ENCODE measurements at places on chromosomes 13 and 19. TPM values are rescaled to one million over a fixed set of nuclear protein-coding genes. Genes with fewer than 3 reads are reported as not detected.

DNA sequence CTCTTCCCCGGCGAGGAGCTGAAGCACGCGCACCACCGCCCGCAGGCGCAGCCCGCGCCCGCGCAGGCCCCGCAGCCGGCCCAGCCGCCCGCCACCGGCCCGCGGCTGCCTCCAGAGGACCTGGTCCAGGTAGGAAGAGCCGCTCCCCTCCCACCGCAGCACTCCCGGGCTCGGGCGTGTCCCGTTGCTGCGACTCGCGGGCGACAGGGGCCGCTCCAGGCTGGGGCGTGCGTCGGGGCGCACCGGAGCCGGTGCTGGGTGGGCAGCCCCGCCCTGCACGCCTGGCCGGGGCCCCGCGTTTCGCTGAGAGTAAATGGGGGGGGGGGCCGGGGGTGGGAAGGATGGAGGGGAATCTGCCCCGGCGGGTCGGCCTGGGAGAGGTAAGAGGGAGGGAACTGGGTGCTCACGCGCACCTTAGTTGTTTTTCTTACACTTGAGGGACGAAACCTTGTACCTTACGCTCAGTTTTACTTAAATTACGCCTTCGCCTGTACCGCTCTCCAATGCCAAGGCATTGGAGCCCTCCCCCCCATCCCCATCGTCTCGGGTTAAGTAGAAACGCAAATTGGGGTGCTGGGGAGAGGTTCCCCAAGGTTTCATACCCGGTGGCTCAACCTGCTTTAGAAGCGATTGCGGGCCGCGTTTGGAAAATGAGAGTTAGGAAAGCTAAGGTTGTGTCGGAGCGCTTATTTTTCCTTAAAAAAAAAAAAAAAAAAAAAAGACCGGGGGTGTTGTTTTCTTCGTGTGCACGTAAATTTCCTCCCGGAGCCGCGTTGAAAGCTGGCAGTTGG is 850 bp downstream of the KLF5 start:
- peak; percentile 42 for DNase-seq

DNA sequence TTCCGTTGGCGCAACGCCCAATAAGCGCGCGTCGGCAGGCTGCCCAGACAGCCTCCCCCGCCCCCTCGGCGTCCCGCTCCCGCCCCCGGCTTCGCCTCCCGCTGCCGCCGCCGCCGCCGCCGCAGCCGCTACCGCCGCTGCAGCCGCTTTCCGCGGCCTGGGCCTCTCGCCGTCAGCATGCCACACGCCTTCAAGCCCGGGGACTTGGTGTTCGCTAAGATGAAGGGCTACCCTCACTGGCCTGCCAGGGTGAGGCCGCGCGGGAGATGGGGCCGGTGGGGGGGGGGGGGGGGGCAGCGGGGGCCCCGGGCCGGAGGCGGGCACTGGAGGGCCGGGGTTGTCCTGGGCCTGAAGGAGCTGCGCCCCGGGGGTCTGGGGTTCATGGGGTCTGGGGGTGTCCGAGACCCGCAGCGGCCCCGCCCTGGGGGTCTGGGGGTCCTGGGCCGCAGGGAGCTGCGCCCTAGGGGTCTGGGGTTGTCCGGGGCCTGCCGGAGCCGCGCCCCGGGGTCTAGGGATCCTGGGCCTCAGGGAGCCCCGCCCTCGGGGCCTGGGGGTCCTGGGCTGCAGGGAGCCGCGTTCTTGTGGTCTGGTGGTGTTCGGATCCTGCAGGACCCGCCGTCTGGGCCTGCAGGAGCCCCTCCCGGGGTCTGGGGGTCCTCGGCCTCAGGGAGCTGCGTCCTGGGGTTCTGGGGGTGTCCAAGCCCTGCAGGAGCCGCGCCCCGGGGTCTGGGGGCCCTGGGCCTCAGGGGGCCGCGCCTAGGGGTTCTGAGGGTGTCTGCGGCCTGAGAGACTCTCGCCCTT is at the start of gene HDGFL2:
Gene HDGFL2 (plus strand): TSS at position 124 of the 801 bp plus-strand sequence. CDS start 54 bp downstream, at position 178.
- no peak for DNase-seq

The PSPN gene
- 0.97 TPM for polyA plus RNA-seq

The MEIOSIN gene
- not detected for polyA plus RNA-seq

The MIDN gene
- 34.9 TPM for polyA plus RNA-seq

The IGSF23 gene
- polyA plus RNA-seq = not detected

All from muscle of back (tissue), 13 donors.